ENCODE measurements at places on chromosomes 2 and 18.

GRCh38 chr2:208222351-208222750 is 32.5 kb downstream of the IDH1 start:
- DNase-seq = no peak

- no peak for DNase-seq
Measured at GRCh38 chr18:72846736-72847533, 20.9 kb downstream of the NETO1 start.

- no peak for DNase-seq
Measured at GRCh38 chr2:66436581-66437001, 1.7 kb downstream of the MEIS1 start.

DNA sequence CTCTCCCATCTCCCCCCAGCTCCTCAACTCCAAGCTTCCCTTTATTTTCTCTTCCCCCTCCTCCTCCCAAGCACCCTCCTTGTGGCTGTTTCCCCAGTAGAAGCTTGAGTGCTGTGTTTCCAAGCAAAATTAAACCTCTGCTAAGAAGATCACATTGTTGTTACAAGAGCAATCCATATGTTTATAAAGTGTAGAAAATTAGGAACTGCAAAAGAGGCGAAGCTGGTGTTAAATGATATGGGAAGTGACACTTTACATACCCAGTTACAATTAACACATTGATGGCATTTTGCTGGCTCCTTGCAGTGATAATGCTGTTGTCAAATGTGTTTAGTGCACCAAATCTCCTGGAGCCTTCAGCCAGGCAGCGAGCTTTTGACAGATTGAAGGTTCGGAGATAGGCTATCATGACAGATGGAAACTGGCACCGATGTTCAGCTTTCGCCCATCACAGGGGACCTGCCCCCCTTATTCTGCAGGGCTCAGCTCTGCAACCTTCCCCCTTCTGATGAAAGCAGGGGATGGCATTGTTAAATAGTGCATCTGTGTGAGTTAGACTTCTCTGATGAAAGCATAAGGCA is 259.8 kb upstream of the ATP5MC3 start:
- DNase-seq = no peak

GRCh38 chr2:15412779-15413178 is 148.4 kb downstream of the NBAS start:
- DNase-seq = no peak

GRCh38 chr18:31162825-31163435 is at the start of gene DSC1:
TSS of gene DSC1 (minus strand) at chr18:31162856. CDS start at chr18:31162594, 262 bp downstream.
- DNase-seq = no peak

DNA sequence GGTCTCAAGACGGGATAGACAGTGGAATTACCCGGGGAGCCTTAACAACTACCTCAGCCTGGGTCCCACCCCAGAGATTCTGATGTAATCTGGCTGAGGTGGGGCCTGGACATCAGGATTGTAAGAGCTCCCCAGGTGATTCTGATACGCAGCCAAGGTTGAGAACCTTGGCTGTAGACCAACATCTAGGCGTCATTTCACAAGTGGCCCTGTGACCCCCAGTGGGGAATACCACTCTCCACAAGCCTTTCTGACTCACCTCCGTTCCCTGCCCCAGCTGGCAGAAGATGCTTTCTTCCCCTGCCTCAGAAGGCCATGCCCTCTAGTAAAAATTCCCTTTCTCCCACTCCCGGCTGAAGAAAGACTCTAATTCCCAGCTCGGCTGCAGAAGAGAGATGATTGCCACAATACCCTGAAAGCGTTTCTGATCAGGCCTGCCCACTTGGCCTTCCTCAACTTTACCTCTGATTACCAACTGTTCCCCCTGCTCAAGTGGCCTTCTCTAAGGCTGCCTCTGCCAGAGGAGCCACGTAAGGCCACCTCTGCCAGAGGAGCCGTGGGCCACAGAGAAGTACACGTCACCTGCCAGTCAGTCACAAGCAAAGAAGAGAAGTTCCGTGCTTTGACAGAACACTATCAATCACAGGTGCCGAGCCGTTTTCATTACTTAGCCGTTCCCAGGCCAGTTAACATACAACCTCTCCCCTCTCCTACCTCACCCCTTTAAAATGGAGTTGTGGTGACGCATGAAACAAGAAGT is 116.8 kb upstream of the PKDCC start:
- no peak for DNase-seq

DNA sequence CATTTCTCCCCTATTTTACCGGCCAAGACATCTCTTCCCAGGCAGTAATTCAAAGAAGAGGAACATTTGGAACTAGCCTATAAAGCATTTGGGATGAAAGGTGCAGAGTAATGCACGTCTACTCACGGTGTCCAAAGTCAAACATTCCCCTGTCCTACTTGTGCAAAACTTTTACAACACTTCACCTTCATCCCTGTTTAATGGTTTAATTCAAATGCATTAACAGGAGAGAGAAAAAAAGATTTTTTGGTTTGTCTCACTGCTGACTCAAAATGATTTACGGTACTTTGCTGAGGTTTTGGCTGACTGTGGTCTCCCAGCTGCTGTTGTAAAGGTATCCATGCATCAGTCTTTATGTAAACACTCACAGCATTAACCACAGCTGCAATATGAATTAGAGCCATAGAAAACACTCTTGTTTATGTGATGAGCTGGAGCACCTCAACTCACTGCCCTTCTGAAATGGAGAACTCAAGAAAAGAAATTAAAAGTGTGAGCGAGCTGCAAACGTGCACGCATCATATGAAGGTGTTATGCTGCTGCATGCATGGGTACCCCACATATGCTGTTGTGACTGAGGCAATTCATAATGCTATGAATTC is 220.5 kb downstream of the PIEZO2 start:
- no peak for DNase-seq

DNA sequence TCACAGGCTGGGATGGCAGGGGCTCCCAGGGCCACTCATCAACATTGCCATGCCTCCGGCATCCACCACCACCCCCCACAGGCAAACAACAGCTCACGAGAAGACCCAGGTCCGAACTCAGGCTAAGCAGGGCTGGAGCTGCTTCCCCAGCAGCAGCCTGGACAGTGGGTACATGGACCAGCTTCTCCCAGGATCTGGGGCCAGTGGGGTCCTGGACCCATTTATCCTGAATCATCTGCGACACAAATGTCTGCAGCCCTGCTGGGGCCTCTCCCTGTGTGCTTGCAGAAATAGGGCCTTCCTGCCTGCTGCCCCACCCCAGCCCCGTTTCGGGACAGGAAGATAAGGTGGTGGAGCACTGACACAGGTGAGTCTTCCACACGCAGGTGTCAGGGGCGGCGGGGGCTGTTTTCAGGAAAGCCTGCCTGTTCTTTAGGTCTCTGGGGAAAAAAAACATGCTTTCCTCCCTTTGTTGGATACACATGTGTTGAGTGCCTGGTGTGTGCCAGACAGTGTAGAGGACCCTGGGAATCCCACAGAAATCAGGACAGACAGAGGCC is 4.5 kb downstream of the PRLH start:
- DNase-seq = no peak

DNA sequence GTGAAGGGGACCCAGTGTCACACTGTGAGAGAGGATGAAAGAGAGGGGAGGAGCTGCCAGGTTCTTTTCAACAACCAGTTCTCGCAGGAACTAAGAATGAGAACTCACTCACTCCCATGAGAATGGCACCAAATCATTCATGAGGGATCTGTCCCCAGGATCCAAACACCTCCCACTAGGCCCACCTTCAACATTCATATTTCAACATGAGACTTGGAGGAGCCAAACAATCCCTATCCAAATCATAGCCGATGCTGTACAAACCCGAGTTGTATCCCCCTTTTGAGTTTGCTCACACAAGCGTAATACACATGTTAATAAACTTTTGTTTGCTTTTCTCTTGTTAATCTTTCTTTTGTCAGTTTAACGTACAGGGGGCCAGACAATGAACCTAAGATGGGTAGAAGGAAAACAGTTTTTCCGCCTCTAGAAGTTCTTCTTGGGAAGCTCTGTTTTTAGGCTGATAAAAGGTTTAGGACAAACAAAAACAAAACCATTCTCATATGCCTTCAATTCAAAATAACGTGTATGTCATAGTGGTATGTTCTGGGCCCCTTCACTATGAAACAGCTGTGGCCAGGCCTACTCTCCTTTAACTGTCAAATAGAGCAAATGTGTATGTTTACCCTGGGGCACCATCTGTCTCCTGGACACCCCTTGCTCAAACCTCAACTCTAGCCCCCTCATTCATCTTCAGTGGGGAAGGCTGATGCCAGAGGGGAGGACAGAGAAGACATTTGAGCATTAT is 9.1 kb upstream of the TMEM37 start:
- no peak for DNase-seq

DNA sequence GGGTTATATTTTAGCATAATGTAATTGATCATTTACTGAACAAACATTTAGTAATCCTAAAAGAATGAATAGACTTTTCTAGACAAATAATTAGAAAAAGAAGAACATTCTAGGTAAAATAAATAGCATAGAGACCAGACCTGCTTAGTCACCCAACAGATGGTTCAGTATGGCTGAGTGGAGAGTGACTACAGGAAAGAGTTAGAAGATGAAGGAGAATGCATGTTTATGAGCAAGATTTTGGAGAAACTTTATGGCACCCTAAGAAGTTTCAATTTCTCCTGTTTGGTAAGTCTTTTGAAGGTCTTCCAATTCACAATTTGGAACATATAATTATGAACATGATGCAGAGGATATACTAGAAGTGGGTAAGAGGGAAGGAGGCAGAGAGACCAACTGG is 32.9 kb downstream of the FAP start:
- no peak for DNase-seq

DNA sequence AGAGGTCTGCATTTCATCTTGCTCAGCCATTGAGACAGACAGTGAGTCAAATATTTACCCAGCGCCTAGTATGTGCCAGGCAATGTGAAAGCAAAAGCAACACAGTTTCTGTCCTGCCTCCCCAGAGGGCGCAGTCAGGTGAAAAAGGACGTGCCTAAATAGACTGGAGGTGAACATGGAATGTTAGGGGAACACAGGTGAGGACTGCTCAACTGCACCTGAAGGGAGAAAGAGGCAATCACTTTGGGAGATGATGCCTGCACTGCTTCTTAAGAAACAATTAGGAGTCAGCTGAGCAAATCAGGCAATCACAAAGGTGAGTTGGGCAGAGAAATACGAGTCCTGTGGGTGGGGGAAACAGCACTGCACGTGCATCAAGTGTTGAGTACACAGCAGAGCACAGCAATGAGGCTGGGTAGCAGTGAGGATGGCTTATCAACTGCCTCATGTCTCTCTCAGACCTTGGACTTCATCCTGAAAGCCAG is 218.3 kb upstream of the SMAD7 start:
- no peak for DNase-seq

DNA sequence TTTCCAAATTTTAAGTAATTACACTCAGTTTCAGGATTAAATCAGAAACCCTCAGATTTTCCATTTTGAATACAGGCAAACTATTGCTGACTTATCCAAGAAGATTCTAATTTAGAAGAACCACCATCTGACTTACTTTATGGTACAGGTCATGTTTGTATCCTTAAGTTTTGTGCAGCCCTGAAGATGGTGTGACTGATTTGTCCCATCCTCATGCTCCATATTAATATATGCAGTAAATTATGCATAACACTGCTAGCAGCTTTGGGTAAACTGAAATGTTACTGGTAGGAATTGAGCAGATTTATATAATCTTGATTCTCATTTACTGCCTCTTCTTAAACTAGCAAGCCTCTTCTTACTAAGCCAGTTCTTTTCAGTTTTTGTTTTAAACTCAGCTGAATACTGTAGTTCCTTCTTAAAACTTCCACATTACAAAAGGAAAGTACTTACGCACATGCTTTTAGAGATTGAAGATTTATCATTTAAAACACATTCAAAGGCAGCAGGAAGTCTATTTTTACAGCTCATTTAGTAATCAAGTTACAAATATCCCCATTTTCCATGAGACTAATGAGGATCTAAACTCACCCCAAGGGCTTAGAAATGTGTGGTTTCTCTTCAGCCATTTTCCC is 25.7 kb downstream of the MEX3C start:
- DNase-seq = no peak

GRCh38 chr18:61889541-61889940 is 3.3 kb downstream of the RNF152 start:
- no peak for DNase-seq

DNA sequence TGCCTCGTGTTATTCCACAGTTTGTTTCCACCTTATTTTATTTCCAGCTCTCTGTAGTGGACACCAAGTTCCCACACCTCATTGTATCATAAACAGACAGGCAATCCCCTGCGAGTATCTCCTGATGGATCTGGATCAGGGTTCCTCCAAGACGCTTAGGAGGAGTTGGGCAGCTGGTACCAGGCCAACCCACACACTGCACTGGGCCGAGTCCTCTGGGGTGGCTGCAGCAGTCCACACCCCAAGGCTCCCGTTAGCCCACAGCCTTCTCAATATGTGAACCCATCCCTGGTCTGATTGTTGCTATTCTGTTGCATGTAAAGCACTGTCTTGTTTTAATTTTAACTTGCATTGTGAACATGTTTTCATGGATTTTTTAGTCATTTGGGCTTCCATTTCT is 178.8 kb upstream of the RAB6C start:
- no peak for DNase-seq

DNA sequence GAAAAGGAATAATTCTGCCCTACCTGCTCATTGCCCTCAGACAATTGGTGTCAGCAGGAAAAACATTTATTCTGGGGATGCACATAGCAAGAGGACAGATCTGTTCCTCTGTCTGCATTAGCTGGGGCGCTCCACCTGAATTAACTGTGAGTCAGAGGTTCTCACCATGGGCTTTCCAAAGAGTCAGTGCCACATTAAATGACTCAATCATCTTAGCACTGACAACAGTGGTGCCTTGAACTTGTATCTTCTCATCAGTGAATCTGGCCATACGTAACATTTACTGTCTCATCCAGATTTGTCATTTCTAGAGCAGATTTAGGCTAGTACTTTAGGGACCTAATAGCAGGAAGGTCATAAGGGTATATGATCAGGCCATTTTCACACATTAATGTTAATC is 358.1 kb upstream of the CRIM1 start:
- no peak for DNase-seq

GRCh38 chr18:22303927-22304326 is 113.8 kb downstream of the CTAGE1 start:
- no peak for DNase-seq

DNA sequence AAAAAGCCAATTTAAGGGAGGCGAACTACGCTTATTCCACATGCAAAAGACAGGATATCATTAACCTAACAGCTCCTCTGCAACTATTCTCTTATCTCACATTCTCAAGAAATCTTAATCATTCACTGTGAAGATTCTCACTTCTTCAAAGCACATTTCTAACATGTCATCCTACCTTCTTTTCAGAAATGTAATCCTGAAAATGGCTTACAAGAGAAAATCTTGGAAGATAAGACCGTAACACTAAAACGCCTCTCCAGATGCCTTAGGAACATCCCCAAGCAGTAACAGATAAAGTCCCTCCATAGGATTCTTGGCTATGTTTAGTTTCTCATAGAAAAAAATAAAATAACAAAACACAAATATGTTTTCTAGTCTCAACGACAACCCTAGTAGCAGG is 373.9 kb upstream of the CNTNAP5 start:
- DNase-seq = no peak

DNA sequence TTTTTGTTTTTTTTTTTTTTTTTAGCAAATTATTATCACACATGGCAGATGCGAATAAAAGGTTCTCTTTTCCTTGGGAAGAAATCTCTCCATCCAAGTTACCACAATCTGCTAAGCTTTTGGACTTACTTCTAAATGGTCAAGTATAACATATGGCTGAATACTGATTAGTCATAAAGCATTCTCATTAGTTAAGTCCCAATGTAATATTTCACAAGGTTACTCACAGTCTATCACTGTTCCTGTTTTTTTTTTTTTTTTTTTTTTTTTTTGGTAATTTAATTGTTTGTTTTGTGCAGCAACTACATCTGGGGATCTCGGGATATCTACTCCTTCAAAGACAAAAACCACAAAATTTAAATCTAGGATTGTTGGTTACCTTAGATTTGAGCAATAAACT is 771.7 kb downstream of the CPS1 start:
- DNase-seq = no peak

- DNase-seq = no peak
Measured at GRCh38 chr2:157459486-157459885, 15.6 kb upstream of the CYTIP start.
